GM18507 (cell line): ENCODE measurements at places on chromosomes 7 and 10.

DNA sequence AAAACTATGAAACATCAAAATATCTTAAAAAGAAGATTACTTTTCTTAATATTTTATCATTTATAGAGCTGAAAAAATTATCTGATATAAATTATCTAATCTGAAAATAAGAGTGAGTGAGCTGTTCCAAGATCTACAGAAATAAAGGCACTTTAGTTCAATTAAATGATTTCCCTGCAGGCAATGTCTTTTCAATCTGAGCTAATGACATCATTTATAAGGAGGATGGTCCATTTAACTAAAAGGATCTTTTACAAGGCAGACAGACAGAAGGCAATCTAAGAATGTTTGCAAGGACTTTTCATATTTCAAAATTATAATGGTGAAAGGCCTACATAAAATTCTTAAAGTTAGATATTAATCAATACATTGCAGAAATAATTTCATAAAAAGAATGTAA lies 71.8 kb downstream of the SKAP2 start:
- DNase-seq = no peak

DNA sequence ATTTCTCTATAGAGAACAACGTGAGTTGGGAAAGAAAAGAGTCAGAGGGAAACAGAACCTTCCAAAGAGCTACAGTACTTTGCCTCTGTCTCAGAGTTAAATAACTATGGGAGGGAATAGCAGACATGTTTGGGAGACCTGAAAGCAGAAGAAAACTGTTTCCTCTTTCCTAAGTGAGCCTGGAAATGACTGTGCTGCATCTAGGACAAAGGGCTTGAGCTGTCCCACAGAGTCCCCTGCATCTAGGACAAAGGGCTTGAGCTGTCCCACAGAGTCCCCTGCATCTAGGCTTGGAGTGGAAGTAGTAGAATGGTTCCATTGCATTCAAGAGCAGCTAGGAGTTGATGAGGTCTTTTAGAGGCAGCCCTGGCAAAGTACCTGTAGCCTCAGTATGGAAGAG lies 149.7 kb downstream of the DKK1 start:
- DNase-seq = no peak

DNA sequence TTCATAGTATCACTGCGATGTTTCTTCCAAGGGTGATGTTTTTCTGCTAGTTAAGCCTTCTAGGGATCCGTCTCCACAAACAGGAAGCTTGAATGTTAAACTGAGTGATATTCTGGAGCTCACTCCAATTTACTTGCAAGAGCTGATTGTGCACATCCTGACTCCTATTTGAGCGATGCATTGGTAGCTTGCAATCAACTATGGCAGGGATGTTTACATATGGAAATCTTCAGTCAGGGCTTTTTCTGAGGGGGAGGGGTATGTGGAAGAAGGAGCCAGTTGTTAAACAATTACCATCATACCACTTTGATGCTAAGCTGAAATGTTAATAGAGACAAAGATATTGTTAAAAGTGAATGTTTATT lies 43.2 kb upstream of the NXPH1 start:
- DNase-seq = no peak

GRCh38 chr10:122276611-122277208 lies 5.6 kb downstream of the BTBD16 start:
- DNase-seq = no peak

GRCh38 chr10:10958041-10958440 lies 59.6 kb upstream of the CELF2 start:
- DNase-seq = no peak

DNA sequence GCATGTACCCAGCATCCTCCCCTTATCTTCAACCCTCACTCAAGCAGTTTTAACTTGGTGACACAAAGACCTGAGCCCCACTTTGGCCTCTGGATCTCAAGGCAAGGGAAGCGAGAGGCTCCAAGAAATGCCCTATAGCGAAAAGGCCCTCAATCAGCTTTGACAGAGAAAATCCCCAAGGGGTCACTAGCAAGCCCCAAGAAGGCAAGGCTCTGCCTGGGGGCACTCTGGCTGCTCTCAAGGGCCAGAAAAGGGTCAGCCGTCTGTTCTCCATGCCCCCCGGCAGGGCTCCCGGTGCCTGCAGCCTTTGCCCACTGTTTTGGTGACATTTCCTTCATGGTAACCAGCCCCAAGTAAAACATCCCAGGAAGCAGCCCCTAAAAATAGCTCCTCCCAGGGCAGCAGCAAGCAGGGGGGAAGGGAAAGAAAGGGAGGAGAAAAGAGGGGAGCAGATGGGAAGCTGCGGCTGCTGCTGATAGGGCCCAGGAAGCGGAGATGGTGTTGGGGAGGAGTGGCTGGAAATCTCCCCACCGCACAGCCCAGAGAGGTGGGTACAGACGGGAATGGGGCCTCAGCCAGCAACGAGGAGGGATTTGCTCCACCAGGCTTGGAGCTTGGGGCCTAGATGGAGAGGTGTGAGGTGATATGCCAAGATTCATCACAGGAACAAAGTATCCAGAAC lies 7.1 kb downstream of the CAMK2G start:
- DNase-seq = no peak

DNA sequence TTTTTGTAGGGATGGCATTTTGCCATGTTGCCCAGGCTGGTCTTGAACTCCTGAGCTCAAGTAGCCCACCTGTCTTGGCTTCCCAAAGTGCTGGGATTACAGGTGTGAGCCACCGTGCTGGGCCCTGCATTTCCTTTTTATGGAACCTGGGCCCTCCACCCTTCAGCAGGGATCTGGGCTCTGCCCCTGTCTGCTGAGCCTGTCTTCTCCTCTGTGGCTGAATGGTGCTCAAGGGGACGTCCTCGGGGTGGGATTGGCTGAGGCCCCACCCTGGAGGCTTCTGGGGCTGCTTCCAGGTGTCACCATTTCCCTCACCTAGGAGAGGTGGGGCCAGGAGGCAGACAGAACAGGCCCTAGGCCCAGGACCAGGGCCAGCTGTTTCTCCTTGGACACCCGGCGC lies 18.4 kb downstream of the FAM241B start:
- no peak for DNase-seq

DNA sequence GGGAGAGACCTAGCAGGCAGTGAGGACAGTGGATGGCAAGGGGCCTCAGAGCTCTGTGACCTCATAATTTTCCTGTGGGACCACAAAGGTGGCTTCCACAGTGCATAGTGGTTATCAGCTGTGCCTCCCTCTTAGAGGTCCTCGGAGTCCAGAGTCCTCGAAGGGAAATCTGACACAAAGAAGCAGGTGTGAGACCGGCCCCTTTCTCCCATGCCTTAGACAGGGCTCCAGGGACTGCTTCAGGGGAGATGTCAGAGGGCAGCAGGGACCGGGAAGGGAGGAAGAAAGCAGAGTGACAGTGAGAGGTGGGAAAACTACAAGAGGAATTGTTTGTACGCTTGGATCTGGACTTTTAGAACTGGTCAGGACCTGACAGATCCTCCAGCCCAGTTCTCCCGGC lies 66.3 kb downstream of the BAMBI start:
- no peak for DNase-seq

- DNase-seq = no peak
Observed at GRCh38 chr7:1972744-1973143, 260.0 kb downstream of the MAD1L1 start.

GRCh38 chr10:108465871-108466641 lies 1301.5 kb upstream of the SORCS1 start:
- no peak for DNase-seq

GRCh38 chr7:124780608-124781007 lies 15.0 kb upstream of the GPR37 start:
- no peak for DNase-seq

GRCh38 chr10:29668628-29669027 lies 33.9 kb upstream of the SVIL start:
- DNase-seq = no peak

DNA sequence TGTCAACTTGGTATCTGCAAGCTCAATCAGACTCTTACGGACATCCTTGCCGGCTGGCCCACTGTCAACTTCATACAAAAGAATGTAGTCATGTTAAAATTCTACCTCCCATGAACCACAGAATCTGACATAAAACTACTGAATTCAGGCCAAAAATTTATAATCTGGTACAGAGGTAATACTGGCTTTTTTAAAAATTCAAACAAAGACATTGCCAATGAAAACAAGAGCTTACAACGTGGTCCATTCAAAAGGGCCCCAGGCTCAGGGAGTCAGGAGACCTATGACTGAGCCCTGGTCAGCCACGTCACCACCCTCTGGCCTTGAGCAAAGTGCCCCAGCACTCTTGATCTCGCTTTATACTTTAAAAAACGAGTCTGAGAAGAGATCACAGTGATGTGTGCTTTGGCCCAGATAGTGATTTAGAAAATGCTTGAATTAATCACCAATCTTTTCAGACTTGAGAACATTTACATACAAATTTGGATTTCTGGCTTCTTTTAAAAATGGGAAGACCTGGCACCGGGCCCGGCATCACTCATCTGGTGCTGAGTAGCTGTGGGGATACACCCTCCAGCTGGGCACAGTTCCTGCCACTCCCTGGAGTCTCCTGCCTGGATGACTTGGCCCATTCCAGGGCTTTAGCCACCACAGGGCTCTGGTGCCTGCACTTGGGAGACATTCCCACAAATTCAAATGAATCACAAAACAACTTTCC lies 94.1 kb downstream of the PIP4K2A start:
- DNase-seq = no peak

GRCh38 chr10:70678250-70678635 lies 5.9 kb downstream of the ADAMTS14 start:
- DNase-seq = no peak

DNA sequence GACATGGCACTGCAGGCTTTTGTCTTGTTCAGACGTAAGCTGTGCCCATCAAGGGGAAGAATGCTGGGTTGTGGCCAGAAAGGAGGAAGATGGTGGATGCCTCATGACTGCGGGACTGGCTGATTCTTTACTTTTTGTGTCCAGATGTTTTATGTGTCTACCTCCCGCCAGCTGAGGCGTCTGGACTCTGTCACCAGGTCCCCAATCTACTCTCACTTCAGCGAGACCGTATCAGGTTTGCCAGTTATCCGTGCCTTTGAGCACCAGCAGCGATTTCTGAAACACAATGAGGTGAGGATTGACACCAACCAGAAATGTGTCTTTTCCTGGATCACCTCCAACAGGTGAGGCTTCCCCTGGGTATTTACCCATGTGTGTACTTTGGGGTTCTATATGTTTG lies 53.5 kb downstream of the ABCC2 start:
- no peak for DNase-seq

GRCh38 chr10:74924251-74924963 lies 98.0 kb downstream of the KAT6B start:
- no peak for DNase-seq

DNA sequence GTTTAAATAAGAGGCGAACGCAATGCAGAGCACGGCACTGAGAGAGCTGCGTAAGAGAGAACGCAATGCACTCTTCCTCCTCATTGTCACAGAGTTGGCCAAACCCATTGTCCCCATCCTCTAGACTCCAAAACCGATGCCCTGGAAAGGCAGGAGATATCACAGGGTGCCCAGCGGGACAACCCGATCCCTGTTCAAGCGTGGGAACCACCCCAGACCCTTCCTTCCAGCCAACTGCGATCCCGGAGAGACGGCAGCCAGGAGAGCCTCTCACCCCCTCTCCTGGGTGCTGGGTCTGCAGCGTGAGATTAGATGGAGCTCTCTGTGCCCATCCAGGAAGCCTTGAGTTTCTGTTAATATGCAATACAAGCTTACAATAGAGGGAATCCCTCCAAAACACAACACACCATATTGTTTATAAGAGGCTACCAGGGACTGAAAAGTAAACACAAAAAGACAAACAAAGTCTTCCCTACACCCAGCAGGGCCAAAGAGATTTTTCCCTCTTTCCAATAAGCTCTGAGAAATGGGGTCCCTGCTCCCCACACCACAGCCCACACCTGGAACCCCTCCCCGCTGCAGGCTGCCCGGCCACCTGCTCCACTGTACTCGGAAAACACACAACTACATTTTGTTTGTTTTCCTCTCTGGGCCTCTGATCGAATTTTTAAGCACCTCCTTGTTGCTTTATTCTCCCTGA lies 187.6 kb downstream of the ADARB2 start:
- DNase-seq = no peak

- no peak for DNase-seq
Observed at GRCh38 chr7:90111-91063, 102.0 kb upstream of the FAM20C start.

DNA sequence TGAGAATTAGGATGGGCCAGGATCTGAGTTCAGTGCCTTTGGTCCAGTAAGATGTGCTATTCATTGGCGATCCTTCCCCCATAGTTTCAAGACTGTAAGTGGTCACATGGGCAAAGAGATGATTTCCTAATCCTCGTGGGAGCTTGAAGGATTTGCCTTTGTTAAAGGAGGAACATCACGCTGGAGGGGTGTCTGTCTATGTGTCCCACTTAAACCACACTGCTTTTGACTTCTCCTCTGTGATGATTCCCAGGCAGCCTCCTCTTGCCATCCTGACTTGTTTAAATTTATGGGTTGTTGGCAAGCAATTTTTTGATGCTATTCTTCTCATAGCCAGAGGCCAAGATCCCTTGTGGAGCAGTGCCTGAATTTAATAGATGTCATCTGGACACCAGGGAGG lies 154.0 kb downstream of the TCF7L2 start:
- DNase-seq = no peak

- no peak for DNase-seq
Observed at GRCh38 chr10:971613-972012, 16.6 kb upstream of the GTPBP4 start.

DNA sequence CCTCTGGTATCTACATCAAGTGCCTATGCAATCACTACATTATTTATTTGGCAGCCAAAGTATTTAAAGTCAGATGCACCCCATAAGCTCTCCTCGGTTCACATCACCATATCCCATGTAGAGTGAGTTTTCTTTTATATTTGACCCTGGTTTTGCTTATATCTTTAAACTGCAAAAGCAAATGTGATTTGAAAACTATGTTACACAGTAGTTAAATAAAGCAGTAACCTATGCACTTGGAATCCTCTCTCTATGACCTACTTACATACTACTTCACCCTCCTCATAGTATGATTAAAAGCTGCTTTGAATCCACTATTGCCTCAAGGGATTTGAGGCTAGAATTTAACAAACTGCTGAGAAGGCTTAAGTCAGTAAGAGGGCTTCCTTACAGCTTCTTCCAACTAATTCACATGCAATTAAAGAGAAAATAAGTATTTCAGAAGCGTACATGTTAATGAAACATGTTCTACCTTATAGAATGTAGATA lies 2.2 kb upstream of the CELF2 start:
- no peak for DNase-seq

DNA sequence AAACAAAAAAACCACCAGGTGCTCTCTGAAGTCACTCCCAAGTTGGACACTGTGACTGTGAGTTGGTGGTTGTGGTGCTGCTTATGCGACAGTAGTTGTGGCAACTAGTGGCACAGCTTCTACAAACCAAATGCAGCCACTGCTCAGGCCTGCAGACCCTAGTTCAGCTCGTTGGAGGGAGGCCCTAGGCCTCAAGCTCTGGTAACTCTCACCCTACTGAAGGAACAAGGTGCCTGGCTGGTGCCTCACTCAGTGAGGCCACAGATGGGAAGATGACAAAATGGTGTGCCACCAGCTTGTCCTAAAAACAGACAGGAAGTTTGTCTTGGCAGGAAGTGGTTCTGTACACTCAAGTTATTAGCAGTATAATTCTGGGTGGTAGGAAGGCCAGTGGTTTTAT lies 45.3 kb upstream of the RAPGEF5 start:
- DNase-seq = no peak
